ENCODE measurements at places on chromosomes 11 and 22.

- DNase-seq = no peak
Measured at GRCh38 chr11:106217456-106217855, 140.0 kb downstream of the AASDHPPT start.

- DNase-seq = no peak
Measured at GRCh38 chr22:43148581-43148980, 2.8 kb upstream of the TSPO start.

DNA sequence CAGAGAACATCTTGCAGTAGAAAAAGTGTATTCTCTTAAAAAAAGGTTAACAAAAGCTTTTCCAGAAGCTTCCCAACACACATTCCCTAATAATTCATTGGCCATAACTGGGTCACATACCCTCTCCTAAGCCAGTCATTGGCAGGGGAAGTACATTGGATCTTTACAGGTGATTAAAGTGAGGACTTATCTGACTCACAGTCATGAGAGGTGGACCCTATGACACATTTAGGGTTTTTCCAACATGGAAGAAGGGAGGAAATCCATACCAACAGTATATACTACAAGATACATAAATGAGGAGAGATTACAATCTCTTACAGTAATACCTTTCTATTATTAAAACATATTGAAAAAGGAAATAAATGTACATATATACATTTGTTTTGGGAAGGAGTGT, 72.2 kb downstream of the CCDC73 start:
- DNase-seq = no peak

- DNase-seq = no peak
Measured at GRCh38 chr22:30953206-30953605, 15.4 kb downstream of the MORC2 start.

DNA sequence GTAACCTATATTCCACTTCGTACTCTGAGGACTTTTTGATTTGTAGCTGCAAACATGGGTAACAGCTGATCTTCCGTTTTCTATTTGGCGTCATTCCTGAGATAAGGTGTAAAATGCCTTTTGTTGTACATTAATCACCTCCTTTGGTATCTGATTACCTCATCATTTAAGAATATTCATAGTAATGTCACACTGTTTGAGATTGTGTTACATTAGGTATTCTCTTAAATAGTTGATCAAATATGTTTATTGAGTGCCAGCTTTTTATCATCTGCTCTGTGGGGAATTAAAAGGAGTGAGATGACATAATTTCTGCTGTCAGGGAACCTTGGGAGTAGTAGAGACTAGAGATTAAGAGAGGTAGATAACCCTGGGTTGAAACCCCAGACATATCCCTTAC, 5.9 kb downstream of the NCAM1 start:
- no peak for DNase-seq

- DNase-seq = no peak
Measured at GRCh38 chr11:43145653-43146052, 166.1 kb upstream of the API5 start.

GRCh38 chr22:35072925-35073324, 7.0 kb downstream of the ISX start:
- DNase-seq = no peak

- DNase-seq = no peak
Measured at GRCh38 chr22:36902143-36902926, 11.1 kb upstream of the CSF2RB start.

DNA sequence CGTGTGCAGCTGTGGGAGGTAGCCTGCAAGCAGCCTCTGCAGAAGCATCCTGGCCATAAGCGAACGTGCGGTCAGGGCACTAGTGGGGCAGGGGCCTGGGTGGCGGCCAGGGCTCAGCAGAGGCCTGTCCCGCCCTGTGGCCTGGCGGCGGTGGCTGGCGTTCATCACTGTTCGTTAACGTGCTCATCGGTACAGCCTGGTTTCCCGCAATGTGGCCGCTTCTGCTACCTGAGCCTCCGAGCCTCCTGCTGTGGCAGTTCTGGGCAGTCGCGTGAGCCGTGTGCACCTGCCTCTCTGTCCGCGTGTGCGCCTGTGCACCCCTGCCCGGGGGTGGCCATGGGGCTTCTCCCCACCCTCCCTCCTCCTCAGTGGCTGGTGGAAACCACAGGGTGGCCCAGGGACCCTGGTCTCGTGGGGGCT, 117.9 kb downstream of the KCNQ1OT1 start:
- DNase-seq = no peak

- no peak for DNase-seq
Measured at GRCh38 chr11:112364962-112365481, 104.4 kb upstream of the PLET1 start.

GRCh38 chr11:123544631-123545375, 109.6 kb downstream of the SCN3B start:
- no peak for DNase-seq

DNA sequence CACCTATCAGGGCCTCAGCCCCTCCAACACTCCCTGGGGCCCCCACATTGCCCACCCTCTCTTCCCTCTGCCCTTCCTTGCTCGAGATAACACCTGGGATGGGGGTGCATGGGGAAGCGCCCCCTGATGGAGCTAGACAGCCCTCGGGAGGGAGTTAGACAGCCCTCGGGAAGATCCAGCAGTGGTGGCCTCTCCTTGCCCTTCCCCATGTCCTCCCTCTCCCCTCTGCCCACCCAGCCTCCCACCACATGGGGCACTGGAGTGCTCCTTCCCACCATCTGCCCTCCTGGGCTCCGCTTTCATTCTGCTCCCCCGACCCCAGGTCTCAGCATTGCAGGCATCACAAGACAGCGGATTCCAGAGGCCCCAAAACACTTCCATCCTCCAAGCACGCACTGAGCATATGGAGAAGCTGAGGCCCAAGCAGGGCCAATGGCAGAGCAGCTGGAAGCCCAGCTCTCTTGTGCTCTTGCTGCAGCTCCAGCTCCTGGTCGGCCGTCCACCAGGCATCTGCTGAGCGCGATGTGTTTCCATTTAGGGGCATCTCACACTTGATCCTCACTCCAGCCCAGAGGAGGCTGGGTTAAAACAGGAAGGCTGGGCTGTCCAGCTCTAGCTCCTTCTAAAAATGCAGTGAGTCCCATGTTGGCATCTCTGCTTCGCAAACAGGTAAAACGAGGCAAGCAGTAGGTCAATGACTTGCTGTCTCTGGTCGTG, 65.6 kb downstream of the IGLL1 start:
- no peak for DNase-seq

GRCh38 chr11:116938471-116939070, 101.1 kb upstream of the APOA1 start:
- DNase-seq = no peak

DNA sequence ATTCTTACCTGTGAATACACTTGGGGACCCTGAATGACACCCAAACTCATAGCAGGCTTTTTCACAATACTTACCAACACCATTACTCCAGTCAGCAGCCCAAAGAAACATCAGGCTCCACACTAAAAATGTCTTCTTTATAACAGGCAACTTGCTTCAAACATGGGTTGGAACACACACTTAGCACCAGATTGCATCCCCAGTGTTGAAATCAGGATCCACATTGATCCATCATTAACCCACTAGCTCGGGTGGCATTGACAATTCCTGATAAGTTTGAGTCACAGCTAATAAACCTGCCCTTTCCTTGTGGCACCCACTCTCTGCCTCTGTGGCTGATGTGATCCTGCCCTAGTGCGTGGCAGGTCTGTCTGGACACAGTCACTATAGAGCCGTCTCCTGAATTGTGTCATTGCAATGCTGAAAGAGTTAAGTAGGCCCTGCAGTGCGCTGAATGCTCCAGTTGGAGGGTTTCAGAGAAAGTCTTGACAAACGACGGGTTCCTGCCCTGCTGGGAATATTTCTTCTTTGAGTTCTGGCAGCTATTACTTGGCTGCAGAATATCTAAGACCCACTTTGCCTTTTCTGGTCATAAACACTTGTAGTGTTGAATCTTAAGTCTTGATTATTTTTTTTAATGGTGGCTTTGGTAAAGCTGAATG, 19.6 kb upstream of the C11orf96 start:
- DNase-seq = no peak

DNA sequence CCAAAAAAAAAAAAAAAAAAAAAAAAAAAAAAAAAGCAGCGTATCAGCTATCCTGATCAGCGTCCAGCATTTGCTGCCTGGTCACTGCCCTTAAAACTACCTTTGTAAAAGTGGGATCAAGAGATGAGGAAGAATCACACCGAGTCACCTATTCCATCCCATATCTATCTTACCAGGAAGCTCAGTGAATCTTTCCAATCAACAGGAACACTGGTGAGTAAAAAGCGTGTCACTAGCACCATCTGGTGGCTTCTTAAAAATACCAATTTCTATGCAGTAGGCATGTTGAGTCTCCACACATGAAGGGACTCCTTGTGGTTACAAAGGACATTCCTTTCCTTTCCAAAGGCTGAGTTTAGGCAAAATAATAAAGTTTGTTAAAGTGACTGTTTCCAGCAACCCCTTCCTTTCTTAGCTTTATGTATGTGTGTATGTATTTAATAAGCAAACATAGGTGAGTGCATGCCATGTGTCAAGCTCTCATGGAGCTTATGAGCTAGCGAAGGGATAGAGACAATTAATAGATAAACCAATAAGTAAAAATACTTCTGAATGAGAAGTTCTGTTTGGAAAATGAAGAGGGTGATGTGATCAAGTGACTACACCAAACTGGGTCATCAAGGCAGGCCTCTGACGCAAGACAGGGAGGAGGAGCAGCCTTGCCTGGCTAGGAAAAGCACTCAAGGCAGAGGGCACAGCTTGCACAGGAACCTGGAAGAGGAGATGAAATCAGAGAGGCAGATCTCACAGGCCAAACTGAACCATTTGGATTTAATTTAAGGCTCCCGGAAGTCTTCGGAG, 13.9 kb upstream of the TP53AIP1 start:
- peak; percentile 69 for DNase-seq

- no peak for DNase-seq
Measured at GRCh38 chr11:84648471-84648870, 978.7 kb downstream of the DLG2 start.

GRCh38 chr11:39239553-39239952, 2219.9 kb downstream of the LRRC4C start:
- no peak for DNase-seq

DNA sequence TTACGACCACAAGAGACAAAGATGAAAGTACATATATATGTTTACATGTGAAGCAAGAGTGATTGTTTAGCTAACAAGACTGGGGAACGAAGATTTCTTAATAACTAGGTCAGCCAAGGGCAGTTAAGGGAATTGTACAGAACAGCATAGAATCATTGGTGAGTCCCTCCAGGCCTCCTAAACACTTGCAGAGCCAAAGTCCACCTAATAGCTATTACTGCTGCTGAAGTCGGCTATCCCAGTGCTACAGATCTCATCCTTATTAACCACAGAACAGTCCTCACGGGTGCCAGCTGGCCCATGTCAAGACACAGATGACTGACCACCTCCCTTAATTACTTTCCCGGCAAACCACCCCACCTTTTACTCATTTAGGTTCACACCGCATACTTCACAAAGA, 68.5 kb upstream of the OPCML start:
- DNase-seq = no peak

DNA sequence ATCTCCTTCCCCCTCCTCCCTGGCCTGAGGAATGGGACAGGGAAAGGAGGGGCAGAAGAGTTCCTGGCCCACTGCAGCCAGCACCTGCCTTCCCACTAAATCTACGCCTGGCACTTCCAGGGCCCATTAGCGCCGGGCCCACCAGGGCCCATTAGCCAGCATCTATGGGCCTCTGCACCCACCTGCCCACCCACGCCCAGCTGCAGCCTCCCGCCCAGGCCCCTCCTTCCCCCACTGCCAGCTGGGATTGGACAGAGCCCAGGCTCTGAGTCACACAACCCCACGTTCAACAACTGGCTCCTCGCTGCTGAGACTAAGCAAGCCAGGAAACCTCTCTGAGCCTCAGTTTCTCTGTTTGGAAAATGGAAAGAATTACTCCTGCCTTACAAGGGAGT, 48.7 kb downstream of the CYTH4 start:
- no peak for DNase-seq

DNA sequence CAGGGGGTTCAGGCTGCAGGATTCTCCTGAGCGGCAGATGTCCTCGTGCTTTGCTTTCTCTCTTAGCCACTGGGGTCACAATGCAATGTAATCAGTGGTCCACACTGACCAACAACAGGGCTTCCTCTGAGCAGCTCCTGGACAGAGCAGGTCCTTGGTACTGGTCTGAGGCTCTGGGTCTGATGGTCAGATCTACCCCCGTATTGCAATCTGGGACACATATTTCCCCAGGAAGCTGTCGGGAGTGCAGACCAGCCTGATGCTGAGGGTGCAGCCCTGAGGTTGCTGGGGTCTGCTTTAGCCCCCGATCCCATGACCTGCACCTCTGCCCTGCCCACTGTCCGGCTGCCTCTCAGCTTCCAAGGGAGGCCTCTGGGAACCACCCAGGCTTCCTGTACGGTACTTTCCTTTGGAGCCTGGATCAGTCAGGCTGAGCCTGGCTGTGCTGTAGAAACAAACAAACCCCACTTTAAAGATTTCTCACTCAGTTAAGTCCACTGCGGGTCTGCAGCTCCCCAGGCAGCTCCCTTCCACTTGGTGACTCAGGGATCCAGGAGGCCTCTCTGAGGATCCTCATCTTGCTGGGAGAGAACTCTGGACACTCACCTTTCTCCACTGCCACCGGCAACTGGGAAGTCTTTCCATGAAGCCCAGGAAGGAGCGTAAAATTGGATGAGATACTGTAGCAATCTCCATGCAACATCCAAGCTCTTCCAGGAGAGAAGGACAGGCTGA, 1046.6 kb downstream of the TBC1D22A start:
- DNase-seq = no peak

DNA sequence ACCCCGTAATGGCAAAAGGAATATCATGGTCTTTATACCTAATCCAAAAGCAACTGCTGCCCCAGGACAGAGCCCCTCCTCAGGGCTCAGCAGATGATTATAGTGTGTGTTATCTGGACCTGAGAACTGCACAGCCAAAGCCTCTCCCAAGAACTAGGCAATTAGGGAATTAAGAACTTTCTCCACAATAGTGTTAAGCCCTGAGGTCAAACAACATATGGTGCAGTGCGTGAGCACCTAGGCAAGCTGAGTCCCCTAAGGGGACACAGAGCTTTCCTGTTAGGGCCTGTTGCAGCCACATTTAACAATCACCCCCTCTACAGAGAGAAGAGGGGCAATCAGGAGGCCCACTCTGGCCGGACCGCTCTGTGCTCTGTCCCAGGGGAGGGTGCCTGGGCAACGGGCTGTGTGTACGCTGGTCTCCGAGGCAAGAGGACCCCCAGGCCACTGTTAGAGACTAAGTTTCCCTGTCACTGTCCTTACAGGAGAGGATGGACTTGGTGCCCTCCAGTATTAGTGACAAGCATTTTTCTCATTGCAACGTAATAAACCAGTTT, 1.4 kb upstream of the KCNJ5 start:
- DNase-seq = no peak

- no peak for DNase-seq
Measured at GRCh38 chr11:34235591-34236071, 122.2 kb downstream of the ABTB2 start.

DNA sequence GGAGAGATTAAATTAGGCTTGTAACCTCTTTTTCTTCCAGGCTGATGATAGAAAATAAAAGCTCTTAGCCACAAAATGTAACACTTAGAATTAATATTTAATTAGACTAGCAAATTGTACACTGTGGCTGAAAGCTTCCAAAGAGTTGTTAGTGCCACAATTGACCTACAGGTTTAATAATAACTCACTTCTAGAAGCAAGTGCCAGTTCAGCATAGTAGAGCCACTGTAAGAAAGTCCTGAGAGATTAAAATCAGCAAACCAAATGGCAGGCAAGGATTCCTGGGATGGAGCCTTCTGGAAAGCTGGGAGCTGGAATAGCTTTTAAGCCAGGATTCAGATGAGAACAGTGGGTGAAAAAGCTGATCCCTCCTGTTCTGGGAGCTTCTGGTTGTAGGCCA, 131.0 kb downstream of the ELP4 start:
- DNase-seq = no peak

GRCh38 chr22:37967637-37968451, 14.3 kb downstream of the POLR2F start:
- no peak for DNase-seq
